Suprapubic skin (tissue), 4 donors: ENCODE measurements at places on chromosomes 12 and 14. TPM values are rescaled to one million over a fixed set of nuclear protein-coding genes. Genes with fewer than 3 reads are reported as not detected.

The NANOG gene
- not detected for total RNA-seq

The DHH gene
- 0.44 TPM for total RNA-seq

The PMCH gene
- not detected for total RNA-seq

The FGF6 gene
- not detected for total RNA-seq

The JDP2 gene
- 51.8 TPM for total RNA-seq

The DIO2 gene
- 20.7 TPM for total RNA-seq

The OAS1 gene
- 26.8 TPM for total RNA-seq
